Uterus (tissue), 4 donors: ENCODE measurements at places on chromosomes 13 and 19. TPM values are rescaled to one million over a fixed set of nuclear protein-coding genes. Genes with fewer than 3 reads are reported as not detected.

GRCh38 chr13:107119989-107120881 is 552.3 kb upstream of the ARGLU1 start:
- DNase-seq: no peak

GRCh38 chr19:45677351-45678230 is 9.6 kb downstream of the GIPR start:
- peak; percentile 29 for DNase-seq

GRCh38 chr19:18203408-18203862 is 407 bp downstream of the RAB3A start:
- no peak for DNase-seq

DNA sequence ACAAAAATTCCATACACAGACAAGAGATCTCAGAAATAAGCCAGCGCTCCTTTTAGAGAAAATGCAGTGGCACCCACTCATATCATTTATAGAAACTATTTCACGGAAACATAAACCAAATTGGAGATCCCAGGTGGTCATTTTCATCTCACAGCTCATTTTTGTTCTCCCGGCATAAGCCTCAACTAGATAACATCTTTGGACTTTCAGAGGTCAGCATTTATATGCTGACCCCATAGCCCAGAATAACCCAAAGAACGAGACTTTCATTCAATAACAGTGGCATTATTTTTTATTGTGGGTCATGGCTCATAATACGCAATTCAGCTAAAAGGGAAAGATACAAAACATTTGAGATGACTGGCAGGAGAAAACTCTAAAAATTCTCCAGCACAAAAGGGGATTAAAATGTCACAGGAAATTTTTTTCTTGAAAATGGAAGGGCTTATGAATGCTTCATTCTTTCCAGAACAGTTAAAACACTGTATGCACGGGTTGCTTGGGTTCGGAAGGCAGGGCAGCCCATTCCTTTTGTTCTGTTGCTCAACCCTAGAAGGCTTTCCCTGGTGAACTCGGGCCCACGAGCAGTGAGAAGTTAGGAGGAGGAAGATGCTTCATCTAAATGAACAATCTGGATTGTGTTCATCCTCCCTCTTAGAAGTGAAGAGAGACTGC is 24.0 kb downstream of the STARD13 start:
- peak; percentile 35 for DNase-seq

DNA sequence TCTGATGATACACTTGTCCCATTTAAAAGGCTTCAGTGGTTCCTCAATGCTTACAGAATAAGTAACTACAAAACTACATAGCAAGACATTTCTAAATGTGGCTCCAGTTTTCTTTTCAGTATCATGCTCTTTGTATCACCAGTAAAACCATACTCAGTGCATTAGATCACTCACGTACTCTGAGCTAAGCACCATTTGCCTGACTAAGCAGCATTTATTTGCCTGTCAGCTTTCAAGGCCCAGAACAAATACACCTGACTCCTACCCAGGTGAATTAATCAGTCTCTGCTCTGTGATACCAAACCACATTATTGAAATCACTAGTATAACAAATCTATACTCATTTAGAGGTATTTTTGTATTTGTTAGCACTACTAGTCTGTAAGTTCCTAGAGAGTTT is 47.4 kb upstream of the PCDH20 start:
- DNase-seq: no peak

TMEM59L gene
- total RNA-seq: 0.26 TPM

GRCh38 chr13:73038064-73038463 is 20.7 kb upstream of the KLF5 start:
- DNase-seq: no peak

GRCh38 chr19:15126131-15126910 is 19.1 kb downstream of the SYDE1 start:
- no peak for DNase-seq

DNA sequence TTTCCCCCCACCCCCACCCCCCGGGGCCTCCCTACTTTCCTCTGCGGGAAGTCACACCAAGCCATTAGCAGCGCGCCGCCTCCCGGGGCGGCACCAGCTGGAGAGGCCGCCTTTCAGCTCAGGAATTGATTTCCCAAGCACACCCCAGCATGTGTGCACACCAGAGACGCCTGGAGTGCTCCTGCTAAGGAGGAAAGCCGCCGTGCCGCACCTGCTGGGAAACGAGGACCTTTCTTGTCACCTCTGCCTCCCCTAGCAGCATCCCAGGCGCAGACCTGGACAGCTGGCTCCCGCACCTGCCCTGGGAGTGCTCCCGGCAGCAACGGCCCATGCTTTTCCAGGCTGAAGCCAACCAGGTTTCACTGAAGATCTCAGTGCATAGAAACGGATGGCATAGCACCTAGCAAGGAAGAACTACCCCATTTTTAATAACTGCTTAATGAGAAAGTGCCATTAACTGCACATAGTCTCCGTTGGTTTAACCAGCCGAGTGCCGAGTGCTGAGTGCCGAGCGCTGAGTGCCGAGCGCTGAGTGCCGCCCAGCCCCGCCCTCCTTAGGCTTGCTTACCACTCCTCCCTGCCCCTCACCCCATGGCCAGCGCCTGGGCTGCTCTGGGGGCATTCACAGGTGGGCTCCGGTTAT is 165.0 kb downstream of the USP12 start:
- DNase-seq: no peak

DNA sequence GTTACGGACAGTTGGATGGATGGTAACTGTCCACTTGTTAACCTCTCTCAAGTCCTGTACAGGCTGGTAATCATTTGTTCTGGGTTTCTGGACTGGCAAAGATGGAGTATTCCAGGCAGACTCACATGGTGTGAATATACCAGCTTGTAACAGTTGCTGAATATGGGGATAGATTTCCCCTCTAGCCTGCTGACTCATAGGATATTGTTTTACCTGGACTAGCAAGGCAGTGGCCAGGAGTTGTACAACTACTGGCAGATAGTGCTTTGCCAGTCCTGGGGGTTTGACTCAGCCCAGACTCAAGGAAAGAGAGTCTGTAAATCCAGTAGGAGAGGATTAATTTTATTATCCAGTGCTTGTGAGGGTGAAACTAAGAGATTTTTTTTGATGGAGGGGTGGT is 74.0 kb downstream of the ZNF100 start:
- DNase-seq: no peak

- no peak for DNase-seq
These were observed 6.6 kb upstream of the SIGLEC12 start for GRCh38 chr19:51508059-51508733.

XPO4 gene
- total RNA-seq: 35.4 TPM

GRCh38 chr13:95677564-95678266 is 776 bp downstream of the DNAJC3 start:
- DNase-seq: no peak

DNA sequence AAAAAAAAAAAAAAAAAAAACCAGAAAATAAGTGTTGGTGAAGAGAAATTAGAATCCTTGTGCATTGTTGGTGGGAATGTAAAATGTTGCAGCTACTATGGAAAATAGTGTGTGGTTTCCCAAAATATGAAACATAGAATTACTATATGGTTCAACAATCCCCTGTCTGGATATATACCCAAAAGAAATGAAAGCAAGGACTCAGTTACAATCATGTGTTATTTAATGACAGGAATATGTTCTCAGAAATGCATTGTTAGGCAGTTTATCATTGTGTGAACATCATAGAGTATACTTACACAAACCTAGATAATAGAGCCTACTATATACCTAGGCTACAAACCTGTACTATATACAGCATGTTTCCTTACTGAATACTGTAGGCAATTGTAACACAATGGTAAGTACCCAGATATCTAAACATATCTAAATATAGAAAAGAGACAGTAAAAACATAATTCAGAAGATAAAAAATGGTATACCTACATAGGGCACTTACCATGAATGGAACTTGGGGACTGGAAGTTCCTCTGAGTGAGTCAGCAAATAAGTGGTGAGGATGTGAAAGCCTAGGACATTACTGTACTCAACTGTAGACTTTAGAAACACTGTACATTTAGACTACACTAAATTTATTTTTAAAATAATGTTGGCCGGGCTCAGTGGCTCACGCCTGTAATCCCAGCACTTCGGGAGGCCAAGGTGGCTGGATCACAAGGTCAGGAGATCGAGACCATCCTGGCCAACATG is 25.7 kb upstream of the SLC7A1 start:
- no peak for DNase-seq

DNA sequence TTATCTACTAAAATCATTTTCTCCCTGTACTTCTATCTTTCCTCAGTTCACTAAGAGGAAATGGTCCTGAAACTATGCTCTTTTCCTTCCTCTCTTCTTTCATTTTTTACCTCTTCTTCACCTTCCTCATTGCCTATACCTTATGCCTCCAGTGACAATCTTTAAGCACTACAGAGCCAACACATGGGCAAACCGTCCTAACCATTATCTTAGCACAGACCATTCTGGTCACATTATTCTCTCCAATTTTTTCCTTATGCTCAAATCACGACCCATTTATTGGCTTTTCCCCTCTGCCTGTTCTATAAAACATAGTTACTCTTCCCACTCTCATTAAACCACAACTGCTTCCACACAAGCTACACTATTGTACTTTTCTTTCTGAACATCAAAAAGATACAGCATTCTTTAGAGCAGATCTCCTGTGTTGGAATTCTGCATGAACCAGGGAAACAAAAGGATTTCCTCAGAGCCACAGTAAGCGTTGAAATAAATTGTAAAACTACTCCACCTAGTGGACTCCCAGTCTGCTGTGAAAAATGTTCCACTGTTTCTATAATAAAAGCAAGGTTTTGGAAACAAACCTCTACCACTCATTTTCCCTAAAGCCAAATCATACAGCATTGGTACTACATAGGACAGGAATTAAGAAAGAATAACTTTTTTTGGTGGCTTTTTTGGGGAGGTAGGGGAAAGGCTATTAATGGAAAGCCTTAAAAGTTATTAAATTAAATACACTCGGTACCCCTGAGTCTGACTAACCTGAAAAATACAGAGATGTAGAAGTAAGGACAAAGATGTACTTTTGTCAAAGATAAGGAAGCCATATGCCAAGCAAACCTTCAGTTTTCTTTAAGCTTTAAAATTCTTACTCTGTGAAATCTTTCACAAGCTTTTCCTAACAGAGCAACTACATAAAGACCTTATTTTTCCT is 19.5 kb downstream of the NUFIP1 start:
- no peak for DNase-seq

ZNF792 gene
- total RNA-seq: 4.4 TPM

DNA sequence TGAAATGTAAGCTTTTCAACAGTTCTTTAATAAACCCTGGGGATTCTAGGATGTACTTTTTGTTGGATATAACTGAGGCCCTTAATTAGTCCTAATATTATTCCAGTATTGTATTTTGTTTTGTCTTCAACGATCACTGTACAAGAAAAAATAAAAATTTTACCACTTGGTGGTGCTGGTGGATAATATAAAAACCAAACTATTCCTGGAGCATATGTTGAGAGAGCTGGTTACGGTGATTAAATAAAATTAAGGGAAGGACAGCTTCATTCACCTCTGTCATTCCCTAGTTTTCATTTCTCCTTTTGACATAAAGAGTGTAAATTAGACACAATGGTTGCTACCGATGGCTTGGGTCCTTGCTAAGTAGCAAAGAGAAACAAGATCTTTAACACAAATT is 598.6 kb upstream of the PCDH20 start:
- DNase-seq: no peak

DNA sequence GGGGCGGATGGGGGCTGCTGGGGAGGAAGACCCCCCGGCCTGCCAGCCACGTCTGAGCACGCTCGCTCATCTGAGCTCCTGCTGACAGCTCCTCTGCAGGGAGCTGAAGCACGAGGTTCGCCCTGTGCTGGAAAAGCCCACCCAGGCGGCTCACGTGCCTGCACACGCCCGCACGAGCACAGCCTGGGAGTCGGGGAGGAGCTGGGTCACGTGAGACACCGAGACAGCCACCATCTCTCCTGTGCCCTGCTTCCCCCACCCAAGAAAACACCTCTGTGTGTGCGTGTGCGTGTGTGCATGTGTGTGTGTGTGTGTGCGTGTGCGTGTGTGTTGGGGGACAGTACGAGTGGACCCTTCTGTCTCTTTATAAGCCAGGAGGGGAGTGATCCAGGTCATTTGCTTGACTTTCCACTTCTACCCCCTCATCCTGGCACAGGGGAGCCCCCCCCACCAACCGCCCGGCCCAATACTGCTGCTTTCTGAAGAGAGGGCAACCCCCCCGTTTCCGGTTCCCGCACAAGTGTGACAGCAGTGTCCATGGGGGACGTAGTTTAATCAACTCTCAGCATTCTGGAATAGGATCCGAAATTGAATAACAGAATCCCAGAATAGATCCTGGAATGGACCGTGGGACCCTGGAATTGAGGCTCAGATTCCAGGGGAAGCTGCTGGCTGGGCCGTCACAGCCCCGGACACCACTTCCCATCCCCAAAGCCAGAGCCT is 42.5 kb downstream of the CELF5 start:
- no peak for DNase-seq

SLC25A41 gene
- total RNA-seq: not detected

DNA sequence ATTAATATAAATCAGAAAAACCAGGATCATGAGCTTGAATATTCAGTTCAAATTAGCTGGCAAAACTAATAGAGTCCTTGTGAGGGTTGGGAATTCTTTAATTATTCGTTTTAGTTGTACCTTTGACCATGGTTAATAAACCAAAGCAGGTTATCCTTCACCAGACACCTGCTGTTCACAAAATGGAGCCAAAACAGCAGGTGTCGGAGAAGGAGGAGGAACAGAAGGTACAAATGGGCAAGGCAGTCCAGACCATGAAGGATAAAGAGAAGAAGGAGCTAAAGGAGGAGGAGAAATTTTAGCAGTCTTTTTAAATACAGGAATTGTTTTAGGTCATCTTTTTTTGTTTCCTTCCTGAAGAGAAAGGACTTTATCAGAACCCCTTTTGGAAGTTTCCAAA is 106.1 kb downstream of the NHLRC3 start:
- no peak for DNase-seq

TINCR gene
- not detected for total RNA-seq

TPM4 gene
- total RNA-seq: 528 TPM

CYP2A6 gene
- not detected for total RNA-seq

- peak; percentile 88 for DNase-seq
These were observed 17.7 kb downstream of the NFIX start for GRCh38 chr19:13012690-13013608.

- peak; percentile 69 for DNase-seq
These were observed 9.8 kb upstream of the SLC7A10 start for GRCh38 chr19:33235269-33235995.

KISS1R gene
- total RNA-seq: 0.14 TPM
